HFF-Myc (cell line): ENCODE measurements at places on chromosomes 16 and 17.
A peak's percentile ranks its signal among the peaks of the same experiment; 100 is the strongest.

- DNase-seq, result no peak
Observed at GRCh38 chr17:30251931-30252330, 16.4 kb upstream of the SLC6A4 start.

- DNase-seq, result no peak
Observed at GRCh38 chr17:16988749-16989229, 16.9 kb upstream of the TNFRSF13B start.

DNA sequence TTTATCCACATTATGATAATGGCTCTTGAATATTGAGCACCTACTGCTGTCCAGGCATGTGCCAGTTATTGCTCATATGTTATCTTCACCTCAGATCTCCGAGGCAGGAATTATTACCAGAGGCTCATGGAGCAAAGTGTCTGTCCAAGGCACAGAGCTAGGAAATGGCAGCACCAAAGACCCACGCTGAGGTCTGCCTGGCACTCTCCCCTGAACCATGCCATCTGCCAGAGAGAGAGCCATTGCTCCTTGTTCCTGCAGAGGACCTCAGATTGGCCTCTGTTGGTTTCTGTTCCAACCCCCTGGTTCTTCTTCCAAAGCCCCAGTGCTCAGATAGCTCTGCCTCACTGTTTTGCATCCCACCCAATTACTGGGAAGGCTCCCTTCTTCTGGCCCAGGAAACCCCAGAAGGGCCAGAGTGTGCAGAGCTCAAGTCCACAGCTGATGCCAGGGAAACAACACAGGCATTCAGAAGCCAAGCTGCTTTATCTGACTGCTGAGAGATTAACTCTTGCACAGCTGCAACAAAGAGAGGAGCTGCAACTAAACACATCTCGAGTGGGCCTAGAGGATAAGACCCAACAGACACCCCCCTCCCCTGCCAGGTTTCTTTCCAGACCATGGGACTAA, 5.9 kb downstream of the ASIC2 start:
- DNase-seq, result no peak

DNA sequence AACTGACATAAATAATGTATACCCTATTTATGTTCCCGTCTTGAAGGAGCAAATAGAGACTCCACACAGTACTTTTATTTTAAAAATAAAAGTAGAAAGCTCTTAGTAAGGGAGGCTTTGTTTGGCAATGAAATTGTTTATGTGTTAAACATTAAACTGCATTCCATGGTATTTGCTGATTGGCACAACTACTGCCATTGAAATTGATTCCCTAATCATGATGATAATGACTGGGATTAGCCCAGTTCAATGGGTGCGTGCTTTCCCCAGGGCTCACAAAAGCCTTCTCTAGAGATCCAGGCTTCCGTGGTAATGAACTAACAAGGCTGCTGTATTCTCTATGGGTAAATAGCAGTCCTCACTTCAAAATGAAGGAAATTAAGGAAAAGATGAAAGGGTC, 67.5 kb downstream of the GPRC5B start:
- no peak for DNase-seq

GRCh38 chr16:55944377-55944802, 69.2 kb upstream of the CES5A start:
- DNase-seq, result peak; percentile 10

DNA sequence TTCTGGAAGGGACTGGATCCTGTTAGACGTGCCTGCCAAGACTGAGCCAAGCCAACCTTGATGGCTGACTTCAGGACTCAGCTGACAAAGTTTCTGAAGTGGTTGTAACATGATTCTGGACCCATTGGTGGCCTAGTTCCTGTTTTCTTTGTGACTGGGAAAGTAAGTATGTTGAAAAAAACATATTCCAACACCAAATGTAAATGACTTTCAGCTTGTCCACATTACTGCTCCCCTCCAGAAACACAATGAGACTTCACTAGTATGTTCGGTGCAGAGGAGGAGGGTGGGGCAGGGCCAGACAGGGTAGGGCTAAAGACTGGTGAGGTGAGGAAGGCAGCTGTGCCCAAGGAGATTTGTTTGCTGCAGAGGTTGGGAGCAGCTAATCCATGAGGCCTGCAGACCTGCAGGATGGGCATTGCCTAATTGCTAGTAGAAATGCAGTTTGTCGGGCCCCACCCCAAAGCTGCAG, 26.4 kb downstream of the NMT1 start:
- DNase-seq, result no peak

DNA sequence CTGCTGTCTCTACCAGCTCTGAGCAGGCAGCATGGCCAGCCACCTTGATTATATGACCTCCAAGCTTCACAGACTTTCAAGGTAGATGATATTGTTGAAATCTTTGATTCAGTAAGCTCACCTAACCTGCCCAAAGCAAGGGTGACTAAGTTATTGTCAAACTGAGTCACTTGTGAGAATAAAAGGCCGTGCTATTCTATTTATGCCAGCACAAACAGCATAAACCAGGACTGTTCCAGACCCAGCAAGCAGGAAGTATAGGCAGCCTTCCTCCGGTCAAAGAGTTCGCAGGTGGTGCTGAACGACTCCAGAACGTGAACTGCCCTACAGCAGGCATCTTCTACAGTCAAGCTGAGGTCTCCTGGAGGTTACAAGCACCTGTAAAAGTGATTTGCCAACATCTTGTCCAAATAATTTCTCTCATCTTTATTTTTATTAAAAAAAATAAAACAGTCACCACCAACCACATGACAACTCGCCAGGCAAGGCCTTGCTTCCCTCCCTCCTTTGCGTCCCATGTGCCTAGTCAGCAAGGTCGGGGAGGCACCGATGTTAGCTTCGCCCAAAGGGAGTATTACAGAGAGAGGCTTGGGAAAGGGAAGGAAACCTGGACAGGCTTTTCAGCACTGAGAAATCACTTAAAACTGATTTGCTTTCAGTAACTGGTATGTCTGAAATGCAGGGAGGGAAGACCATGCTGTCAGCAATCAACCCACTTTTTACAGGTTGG, 10.8 kb downstream of the ARL2BP start:
- no peak for DNase-seq

DNA sequence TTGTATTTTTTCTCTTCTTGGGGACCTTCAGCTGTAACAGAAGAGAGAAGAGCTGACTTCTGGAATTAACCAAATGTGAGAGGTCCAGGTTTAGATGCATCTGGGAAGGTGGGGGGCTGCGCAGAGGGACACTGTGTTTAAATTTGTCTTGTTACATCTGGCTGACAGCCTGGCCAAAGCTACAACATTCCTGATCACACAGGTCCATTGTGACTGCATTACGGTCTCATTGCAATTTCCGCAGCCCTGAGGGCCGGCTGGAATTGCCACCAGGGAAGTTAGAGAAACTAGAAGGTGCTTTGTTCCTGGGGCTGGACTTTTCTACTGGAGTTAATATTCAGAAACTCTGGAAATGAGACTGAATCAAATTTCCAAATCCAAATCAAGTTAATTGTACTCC, 37.9 kb upstream of the LRRC75A start:
- no peak for DNase-seq

- DNase-seq, result peak; percentile 59
Observed at GRCh38 chr17:63848834-63849689, 6.6 kb upstream of the SMARCD2 start.
